Type B pancreatic cell (in vitro differentiated cells): ENCODE measurements at places on chromosomes 6 and 20.

GRCh38 chr6:30691208-30691847 is 544 bp upstream of the NRM start:
- DNase-seq, result no peak

DNA sequence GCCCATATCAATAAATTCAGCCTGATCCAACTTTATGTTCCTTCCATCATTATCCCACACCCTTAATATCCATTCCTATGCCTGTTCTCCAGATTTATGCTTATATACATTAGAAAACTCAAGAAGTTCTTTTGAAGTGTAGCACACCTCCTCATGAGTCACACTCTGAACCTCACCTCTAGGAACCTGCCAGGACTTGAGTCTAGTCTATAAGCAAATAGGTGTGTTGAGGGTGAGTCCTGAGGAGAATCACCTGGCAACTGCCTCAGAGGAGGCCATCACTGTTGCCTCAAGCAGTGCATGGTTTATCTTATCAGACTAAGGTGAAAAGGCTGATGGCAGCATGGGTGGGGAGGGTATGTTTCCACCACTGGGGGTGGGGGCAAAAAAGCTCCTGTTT is 496.7 kb downstream of the C6orf118 start:
- no peak for DNase-seq

DNA sequence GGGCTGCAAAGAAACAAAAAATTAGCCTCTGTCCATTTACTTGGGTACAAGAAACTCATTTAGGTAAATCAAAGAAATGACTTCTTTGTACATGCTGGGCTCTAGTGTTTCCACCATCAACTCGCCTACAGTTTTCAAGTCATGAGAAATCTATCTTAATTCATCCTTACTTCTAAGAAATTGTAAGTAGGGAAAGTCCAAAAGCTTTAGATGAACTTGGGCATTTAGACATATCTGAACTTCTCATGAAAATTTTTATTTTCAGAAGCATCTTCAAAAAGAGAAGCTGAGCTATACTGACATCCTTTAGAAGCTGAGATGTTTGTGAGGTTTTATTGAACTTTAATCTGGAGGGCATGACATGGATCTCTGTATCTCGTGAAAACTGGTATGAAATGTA is 117.3 kb downstream of the MYB start:
- DNase-seq, result no peak

DNA sequence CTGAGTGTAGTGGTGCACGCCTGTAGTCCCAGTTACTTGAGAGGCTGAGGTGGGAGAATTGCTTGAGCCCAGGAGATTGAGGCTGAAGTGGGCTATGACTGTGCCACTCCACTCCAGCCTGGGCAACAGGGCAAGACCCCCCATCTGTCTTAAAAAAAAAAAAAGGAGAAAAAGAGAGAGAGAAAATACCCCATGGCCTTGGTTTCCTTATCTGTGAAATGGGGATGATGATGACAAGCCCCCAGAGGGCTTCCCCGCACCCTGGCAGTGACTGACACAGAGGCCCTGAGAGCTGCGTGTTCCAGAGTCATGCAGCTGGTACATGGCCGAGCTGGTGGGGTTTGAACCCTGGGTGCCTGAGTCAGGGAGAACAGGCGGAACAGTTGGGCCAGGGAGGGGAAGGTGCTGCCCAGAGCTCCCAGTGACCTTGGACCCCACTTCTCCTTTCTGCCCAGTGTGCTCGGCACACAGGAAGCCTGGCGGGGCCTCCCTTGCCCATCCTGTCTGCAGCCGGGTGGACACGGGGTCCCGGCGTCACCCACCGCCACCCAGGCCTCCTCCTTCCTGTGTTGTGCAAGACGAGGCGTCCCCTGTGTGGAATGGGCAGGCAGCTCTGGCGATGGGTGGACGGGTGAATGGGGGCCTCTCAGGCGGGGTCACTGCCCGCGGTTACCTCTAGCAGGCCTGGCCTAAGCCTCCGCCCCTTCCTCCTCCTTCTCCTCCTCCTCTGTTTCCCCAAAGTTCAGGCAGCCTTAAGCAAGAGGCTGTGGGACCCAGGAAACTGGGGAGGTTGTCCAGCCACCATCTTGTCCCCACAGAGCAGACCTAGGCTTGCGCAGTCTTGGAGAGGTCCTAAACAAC is 84.2 kb downstream of the CEBPB start:
- no peak for DNase-seq

DNA sequence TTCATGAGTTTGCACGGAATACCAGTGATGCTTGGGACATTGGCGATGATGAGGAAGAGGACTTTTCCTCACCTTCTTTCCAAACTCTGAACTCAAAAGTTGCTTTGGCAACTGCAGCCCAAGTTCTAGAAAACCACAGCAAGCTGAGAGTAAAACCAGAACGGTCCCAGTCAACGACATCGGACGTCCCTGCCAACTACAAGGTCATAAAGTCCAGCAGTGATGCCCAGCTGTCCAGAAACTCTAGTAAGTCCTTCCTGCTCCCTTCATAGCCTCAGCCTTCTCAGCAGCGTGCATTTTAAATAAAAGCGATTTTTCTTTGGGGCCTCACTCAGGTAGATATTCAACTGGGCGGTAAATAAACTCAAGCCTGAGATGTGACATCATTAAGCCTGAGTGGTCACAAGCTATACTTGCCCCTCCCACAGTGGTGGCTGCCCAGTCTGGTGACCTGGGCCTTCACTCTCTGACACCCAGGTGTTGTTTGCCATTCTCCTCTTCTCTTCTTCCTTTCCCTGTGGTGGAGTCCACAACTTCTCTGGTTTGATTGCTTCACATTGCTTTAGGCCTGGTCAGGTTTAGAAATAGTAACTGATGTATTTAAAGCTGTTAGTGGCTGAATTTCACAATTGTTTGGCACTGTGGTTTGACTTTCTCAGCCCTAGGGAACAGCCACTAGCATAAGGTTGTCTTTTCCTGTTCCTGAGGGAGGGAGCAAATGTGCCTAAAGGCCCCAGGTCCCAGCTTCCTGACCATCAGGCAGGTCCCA is 21.6 kb upstream of the TMEM217 start:
- no peak for DNase-seq

DNA sequence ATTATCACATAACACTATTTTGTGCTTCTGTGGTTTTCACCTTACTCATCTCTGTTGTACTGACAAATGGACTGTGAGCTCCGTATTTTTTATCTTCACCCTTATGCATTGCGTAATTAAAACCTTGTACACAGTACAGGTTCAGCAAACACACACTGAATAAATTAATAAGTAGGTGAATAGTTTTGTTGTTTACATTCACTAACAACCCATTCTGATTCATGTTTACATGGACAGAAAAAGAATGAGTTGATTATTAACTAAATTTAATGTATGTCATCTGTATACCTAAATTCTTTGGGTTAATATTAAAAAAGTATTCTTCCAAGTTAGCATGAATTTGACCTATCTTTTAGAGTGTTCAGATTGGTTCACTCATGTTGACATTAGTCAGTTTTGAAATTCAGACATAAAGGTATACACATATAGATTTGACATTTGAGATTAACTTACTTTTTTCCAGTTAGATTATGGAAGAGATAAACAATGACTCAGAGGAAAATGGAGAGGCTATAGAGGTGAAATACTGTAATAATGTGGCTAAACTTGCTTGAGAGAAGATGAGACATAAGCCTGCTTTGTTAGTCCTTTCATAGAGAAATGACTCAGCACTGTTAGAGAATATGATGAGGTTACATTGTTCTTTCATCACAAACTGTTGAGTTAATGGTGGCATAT is 541.7 kb upstream of the FLRT3 start:
- no peak for DNase-seq

DNA sequence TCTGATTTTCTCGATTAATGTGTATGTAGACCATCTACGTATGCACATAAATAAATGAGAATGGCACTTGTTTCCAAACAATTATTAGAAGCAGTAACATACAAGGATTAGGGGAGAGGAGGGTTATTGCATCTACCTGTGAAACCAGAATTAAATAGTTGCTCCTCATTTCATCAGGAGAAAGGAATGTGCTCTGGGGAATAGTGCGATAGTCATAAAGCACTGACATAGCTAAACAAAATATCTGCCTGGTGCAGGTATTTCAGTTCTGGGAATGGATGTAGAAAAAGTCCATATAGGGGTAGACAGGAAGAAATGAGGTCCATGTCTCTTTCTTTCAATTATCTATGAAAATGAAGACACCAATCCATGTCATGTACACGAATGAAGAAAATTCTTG is 1.6 kb upstream of the ID4 start:
- DNase-seq, result no peak

GRCh38 chr6:40393641-40394040 is 193.5 kb downstream of the LRFN2 start:
- DNase-seq, result peak; percentile 47

DNA sequence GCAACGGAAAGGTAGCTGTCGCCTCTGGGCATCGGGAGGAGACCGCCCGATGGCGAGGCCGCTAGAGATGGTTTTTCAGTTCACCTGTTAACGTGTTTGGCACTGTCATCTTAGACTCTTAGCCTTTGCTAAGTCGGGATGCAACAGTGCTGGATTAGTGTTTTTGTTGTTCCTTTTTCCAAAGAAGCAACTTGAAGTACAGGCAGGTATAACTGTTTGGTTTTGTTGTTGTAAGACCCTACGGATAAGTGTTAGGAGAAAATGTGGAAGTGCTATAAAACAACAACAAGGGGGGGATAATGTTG is 723 bp downstream of the MANEA start:
- DNase-seq, result no peak

- no peak for DNase-seq
These were observed 9.5 kb upstream of the NKX2-2 start for GRCh38 chr20:21523281-21523868.
